ENCODE measurements at places on chromosomes 12 and 14.
A peak's percentile ranks its signal among the peaks of the same experiment; 100 is the strongest.

DNA sequence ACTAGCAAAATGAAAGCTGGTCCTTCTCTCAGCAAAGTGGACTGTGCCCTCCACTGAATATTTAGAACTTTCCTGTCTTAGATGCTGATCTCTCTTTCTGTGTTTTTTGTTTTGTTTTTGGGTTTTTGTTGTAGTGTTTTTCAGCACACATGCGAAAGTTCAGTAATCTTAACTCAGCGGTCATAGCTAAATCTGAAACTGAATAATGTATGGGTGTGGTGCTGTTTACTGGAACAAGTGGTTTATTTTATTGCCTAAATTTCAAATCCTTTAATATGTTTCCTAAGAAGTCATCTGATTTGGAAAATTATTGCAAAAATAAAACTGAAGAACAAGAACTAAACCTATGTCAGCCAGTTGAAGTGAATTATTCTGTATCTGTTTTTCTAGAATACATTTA is 116.0 kb upstream of the LRIG3 start:
- no peak for DNase-seq

DNA sequence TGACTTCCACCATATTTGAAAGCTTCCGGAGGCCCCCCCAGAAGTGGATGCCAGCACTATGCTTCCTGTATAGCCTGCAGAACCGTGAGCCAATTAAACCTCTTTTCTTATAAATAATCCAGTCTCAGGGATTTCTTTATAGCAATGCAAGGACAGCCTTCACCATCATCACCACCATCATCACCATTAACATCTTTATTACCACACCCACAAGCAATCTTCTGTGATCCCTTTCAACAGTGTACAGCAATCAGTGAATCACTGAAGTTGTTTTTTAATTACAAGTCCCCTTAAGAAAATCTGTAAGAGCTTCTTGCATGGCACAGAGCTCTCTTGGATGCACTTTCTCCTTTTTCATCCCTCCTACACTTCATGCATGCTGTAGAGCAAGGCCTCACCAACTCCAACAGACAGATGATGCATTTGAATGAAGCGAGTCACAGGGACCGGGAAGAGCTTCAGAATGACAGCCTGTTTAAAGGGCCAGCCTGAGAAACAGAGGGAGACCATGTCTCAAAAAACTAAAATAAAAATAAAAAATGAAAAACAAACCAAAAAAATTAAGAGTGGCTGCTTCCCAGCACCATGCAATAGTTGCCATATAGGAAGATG is 83.6 kb upstream of the VASH1 start:
- DNase-seq, result no peak

DNA sequence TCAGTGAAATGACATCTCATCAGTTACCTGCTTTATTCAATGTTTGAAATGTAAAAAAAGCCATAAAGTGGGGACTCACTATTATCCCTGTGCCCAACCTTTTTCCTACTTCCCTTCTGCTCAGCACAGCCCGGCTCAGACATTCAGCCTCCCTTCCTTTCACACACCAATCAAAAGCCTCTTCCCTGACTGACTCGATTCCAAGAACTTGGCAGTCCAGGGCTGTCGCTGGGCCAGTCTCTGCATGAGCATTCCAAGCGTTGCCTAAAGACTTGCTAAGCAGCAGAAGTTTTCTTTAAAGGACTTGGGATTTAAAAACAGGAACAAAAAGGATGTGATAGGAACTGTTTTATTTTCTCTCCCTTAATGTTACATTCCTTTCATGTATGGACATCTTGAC is 22.7 kb downstream of the ITPR2 start:
- no peak for DNase-seq

- no peak for DNase-seq
Observed at GRCh38 chr14:37824939-37825712, 229.7 kb downstream of the TTC6 start.

DNA sequence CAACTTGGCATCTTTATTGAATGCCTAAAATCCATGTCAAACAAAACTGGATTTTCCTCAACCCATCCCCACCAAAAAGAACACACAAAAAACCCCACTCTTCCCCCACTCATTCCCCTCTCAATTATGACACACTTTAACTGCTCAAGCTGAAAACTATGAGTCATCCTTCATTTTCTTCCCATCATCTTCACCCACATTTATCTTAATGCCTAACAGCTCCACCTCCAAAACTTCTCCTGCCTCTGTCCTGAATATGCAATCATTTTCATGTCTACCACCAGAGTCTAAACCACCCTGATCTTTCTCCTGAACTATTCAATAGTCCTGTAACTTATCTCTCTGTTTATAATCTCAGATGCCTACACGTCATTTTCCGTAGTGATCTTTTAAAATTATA is 239.7 kb downstream of the BCAT1 start:
- DNase-seq, result no peak

GRCh38 chr12:124915239-124916236 is 1.1 kb upstream of the UBC start:
- no peak for DNase-seq

GRCh38 chr12:113242026-113242418 is 20.8 kb downstream of the TPCN1 start:
- DNase-seq, result no peak

- DNase-seq, result peak; percentile 2
Observed at GRCh38 chr12:107131832-107132616, 38.7 kb upstream of the CRY1 start.

DNA sequence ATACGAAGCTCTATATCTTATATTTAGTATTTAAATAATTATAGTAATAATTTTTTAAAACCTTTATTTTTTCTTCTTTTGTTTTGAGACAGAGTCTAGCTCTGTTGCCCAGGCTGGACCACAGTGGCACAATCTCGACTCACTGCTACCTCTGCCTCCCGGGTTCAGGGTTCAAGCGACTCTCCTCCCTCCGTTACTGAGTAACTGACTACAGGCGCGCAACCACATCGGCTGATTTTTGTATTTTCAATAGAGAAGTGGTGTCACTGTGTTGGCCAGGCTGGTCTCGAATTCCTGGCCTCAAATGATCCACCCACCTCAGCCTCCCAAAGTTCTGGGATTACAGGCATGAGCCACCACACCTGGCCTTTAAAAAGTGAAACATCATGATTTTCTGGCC is 13.0 kb upstream of the WNK1 start:
- DNase-seq, result no peak

DNA sequence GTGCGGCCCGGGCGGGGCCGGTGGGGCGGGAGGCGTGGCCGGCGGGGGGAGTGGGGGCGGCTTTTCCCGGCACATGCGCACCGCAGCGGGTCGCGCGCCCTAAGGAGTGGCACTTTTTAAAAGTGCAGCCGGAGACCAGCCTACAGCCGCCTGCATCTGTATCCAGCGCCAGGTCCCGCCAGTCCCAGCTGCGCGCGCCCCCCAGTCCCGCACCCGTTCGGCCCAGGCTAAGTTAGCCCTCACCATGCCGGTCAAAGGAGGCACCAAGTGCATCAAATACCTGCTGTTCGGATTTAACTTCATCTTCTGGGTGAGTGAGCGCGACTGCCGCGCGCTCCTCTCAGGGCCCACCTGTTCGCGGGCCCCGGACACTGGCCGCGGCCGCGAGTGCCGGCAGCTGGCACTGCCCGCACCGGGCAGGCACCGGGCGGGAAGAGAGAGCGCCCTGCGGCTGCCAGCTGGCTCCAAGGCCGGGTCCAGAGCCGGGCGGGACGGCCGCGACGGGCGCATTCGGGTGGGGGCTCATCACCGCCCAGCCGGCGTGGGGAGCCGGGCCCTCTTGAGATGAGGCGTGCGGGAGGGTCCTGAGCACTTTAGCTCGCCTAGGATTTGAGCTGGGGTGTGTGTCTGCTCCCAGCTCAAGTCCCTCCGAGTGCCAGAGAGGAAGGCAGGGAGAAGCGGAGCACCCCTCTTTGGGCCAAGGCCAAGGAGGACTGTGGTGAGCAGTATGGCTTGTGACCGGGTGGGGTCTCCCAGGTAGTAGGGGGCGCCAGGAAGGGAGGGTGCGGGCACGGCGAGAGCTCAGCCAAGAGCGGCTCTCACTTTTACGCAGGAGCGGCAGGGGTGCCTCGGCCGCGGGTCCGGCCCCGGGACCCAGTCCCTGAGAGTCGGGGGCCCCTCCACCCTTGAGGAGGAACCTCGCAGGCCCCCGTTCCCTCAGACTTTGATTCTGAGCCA is at the start of gene CD9:
Gene CD9 (plus strand): TSS at position 145 of the 957 bp plus-strand sequence. CDS start 100 bp downstream, at position 245.
- DNase-seq, result peak; percentile 40

DNA sequence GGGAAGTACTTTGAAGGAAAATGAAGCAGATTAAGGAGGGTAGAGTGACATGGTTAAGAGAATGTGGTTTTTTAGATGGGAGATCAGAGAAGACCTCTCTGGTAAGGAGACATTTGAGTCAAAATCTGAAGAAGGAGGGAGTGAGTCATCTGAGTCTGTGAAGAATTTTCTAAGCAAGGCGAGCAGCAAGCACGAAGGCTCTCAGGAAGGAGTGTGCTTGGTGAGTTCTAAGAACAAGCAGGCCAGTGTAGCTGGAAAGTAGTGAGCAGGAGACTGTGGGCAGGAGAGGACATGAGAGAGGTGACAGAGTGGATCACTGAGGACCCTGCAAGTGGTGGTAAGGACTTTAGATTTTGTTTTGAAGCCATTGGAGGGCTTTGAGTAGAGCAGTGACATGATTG is 76.3 kb upstream of the FUT8 start:
- DNase-seq, result no peak

GRCh38 chr12:124359671-124360581 is 65.0 kb downstream of the RFLNA start:
- DNase-seq, result no peak

GRCh38 chr14:40345334-40345733 is 913.1 kb upstream of the FBXO33 start:
- DNase-seq, result no peak

GRCh38 chr12:41023836-41024235 is 164.3 kb upstream of the PDZRN4 start:
- DNase-seq, result no peak

DNA sequence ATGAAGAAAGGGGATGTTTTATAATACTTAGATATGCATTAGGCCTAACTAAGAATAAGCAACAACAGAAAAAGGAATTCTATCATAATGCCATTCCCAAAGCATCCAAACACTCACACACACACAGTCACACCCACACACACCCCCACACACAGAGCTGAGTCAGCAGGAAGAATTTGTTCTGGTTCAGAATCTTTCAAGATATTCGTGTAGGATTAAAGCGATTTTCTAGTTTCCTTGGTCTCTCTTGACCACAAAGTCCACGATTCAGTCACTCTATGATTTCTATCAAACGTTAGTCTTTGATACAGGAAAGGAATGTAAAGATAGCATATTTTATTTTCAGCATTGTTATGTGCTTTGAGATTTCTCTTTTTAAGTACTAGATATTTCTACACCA is 382.6 kb upstream of the DCN start:
- DNase-seq, result no peak

DNA sequence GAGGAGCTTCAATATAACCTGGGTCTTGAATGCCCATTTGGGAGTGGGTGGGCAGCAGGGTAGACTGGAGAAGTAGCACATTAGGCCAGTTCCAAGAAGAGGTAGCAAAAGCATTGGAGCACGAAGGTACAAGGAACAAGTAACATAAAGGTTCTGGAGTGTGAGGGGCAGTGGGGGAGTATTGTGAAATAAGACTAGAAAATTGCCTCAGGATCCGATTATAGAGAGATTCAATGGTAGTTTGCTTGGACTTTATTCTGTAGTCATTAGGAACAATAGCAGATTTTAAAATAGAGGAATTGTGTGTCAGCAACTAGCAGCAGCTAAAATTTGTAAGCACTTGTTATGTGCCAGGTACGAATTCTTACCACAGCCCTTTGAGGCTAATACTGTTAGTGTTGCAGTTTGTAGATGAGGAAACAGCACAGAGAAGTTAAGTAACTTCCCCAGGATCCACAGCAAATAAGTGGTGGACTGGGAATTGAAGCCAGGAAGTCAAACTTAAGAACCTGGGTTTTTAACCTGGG is 61.8 kb downstream of the PPFIBP1 start:
- no peak for DNase-seq

DNA sequence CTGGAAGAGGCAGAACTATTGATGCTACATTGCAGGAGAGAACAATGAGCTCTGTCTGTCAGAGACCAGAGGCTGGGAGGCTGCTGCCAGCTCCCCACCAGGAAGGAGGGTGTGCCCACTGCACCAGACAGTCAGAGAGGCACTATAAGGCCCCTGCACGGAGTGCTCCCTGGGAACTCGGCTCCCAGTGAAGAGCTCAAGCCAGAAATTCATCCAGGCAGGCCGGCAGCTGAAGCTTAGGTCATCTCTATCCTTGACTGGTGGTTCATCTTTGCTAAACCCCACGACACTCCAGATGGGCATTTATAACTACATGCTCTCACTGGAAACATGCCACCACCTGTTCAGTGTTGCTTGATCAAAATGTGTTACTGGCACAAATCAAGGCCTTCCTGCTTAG is 65.1 kb upstream of the GPATCH2L start:
- no peak for DNase-seq

- DNase-seq, result no peak
Observed at GRCh38 chr14:71803539-71804260, 128.5 kb upstream of the RGS6 start.

DNA sequence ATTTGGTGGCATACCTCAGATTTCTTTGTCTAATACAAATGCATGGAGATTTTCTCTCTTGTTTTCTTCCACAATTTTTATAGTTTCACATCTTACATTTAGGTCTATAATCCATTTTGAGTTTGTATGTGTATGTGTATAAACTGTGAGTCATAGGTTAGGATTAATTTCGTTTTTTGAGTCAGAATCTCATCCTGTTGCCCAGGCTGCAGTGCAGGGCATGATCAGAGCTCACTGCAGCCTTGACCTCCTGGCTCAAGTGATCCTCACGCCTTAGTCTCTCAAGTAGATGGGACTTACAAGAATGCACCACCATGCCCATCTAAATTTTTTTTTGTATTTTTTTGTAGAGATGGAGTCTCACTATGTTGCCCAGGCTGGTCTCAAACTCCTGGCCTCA is 71.6 kb downstream of the OTOGL start:
- no peak for DNase-seq

DNA sequence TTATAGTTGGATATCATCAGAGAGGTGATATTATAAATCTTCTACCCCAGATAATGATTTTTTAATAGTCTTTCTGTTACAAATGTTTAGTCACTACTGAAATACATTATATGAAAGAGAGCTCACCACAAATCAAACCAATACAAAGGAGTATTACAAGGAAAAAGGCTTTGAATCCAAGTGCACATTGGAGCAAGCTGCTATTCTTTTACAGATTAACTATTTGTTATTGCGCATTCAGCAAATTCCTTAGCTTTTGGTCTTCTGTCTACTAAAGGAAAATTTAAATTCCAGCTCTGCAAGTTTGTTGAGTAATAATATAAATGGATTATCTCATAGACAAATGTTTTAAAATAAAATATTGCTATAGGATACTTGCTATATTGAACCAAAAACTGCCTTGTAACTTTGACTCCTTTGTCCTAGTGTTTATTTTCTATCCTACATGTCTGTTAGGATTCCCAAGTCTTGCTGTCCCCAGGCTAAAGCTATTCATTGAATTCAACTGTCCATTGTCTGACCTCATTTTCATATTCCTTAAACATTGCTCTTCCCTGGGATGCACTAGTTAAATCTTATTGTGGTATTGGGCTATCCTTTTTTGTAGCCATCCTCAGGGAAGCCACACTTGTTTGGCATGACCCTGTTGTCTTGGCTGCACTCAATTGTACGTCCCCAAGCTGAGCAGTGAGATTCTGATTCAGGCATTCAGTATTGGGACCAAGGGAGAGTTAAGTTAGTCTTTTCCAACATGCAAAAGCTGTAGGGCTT is 41.5 kb downstream of the PDE3A start:
- no peak for DNase-seq

GRCh38 chr12:53496752-53497032 is 2.6 kb downstream of the MAP3K12 start:
- DNase-seq, result no peak

- DNase-seq, result peak; percentile 31
Observed at GRCh38 chr14:69242311-69243224, 17.4 kb upstream of the GALNT16 start.

- DNase-seq, result peak; percentile 55
Observed at GRCh38 chr12:52036587-52037171, 14.6 kb upstream of the NR4A1 start.

All from NCI-H1048 (cell line).